ENCODE measurements at places on chromosomes 4 and X.

DNA sequence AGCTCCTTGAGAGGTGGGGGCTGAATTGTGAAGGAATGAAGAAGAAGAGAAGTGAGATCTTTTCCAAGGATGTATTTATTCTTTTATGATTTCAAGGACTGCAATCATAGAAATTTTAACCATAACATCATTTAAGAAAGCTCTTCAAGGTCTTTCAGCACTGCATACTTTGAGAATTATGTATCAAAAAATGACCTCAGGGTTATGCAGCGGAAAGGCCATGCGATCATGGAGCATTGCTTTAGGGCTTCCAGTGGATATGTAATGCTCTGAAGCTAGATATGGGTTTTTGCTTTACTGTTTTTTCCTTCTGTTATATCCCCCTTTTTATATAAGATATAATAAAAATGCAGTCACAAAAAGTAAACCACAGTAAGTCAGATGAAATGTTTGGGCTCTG is 38.7 kb downstream of the SGMS2 start:
- DNase-seq: no peak

GRCh38 chr4:1579001-1579900 is 104.9 kb downstream of the FAM53A start:
- peak; percentile 77 for DNase-seq

DNA sequence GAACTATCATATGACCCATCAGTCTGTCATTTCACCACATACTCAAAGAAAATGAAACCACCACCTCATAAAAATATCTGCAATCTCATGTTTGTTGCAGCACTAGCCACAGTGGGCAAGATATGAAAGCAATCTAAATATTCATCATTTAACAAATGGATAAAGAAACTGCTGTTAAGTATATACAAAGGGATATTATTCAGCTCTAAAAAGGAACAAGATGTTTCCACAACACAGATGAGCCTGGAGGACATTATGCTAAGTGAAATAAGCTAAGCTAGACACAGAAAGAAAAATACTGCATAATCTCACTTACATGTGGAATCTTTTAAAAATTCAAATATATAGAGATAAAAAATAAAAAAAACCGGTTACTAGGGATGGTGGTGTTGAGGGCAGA is 108.2 kb upstream of the BRWD3 start:
- no peak for DNase-seq

DNA sequence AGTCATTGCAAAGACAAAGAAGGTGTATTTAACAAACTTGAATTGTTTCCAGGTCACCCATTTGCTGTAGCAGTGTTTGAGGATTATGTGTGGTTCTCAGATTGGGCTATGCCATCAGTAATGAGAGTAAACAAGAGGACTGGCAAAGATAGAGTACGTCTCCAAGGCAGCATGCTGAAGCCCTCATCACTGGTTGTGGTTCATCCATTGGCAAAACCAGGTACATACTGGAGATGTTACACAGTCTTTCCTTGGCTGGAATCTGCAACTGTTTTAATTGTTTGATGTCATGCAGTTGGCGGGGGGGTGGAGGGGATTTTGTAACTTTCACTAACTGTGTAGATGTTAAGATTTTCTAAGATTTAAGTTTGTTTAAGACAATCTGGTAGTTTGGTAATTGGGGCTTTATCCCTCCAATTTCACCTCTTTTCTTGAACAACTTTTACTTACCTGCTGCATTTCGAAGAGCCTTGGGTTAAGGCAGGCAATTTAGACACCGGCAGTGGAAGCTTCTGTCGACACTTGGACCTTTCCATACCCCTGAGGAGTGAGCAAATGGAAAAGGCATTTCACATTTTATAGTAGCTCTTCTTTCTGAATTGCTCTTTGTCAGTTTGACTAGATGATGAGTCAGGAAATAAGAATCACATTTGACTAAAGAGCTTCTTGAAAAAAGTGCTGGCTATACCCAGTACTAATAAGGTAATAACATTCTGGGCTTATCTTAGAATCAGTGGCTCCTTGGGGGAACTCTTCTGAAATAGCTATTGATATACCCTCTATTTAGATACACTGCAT is 67.4 kb downstream of the EGF start:
- DNase-seq: peak; percentile 25

DNA sequence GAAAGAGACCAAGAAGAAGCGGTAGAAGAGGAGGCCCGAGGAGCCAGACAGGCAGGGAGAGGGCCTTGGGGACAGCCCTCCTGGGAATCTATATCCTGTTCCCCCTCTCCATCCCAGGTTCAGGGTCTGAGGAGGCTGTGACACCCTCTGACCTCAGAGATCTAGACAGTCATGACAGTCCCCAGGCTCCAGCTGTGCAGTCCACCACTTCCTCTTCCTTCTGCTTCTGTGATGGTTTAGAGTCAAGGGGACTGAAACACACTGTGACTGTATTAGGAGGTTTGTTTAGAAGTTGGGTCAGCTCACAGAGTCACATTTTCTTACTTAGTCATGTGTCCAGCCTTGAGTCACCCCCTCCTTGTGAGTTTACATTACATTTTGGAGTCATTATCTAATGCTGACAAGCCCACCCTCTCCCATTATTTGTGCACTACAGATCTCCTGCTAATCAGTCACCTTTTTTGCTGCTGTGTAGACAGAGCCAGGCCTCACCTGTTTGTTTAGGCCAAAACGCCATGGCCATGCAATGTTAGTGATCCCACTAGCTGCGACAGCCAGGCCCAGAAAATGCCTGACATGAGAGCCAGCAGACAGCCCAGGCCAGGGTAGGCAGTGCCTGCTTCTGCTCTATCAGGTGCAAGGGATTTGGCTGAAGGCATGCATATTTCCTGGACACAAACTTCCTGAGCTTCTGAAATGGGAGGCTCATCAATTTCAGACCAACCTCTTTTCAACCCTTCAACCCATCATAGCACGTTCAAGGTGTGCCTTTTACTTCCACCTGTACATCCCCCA is 26.0 kb downstream of the MANBA start:
- no peak for DNase-seq

DNA sequence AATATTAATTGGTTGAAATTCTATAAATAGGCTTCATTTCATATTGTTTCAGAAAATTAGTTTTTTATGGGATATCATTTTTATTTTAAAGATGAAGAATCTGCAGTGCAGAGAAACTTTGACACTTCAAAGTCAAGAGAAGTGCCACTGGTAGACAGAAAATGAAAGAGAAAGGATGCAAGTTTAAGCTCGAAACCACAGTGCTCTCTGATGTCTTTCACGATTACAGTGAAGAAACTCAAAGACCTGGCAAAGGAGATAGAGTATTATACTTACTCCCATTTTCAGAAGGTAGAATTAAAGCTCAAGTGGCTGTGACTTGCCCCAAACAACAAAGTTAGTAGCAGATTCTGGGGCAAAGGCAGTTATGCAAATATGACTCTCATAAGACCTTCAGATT is 745.4 kb downstream of the TECRL start:
- DNase-seq: no peak

- DNase-seq: peak; percentile 92
Observed at GRCh38 chr4:4323705-4324534, 33.9 kb downstream of the ZBTB49 start.

DNA sequence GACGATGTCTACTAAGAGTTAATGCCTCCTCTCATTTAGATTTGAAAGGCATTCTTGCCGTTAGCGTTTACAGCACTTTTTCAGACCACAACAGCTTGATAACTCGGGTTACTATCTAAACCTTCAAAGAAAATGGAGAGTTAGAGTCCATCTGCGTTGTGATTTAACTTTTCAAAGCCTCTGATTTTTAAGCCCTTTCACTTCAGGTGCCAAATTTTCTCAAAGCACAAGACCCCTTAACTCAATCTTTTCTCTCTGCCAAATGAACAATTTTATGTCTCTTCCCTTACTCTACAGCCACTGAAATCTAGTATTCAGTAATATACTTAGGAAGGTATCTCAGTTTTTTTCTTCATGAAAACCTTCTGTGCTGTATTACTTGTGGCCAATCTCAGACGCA is 310.5 kb downstream of the TENM3 start:
- no peak for DNase-seq

DNA sequence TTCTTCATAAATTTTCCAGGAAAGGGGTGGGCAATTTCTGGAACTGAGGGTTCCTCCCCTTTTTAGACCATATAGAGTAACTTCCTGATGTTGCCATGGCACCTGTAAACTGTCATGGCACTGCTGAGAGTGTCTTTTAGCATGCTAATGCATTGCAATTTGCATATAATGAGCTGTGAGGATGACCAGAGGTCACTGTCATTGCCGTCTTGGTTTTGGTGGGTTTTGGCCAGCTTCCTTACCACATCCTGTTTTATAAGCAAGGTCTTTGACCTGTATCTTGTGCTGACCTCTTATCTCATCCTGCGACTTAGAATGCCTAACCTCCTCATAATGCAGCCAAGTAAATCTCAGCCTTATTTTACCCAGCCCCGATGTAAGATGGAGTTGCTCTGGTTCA is 577.8 kb downstream of the NLGN4X start:
- DNase-seq: no peak

DNA sequence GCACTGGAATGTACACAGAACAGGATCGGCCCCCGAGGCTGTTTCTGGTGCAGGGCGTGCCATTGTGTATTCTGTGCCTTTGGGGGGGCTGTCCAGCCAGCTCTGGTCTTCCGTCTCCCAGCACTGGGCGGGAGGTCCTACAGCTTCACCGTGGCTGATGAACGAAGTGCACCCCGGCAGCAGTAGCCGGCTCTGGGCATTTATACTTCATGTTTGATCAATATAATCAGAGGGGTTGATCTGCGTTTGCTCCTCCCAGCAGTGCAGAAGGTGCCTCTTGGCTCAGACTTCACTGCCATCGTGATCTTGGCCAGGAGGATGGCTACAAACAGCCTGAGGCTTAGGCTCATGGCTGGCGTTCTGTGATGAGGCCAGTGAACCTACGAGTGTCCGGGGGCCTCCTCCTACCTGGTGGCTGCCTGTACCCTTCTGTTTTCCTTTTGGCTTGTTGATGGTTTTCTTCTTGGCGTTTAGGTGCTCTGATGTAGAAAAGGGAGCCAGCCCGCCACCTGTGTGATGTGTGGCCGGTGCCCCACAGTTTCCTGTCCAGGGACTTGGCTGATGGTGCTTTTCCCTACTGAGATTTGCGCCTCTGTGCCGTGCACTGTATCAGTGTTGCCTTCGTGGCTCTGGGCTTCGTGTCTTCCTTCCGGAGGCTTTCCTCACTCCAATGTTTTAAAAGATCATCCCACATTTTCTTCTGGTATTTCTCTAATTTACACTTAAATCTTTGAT is 31.2 kb upstream of the HGFAC start:
- no peak for DNase-seq

DNA sequence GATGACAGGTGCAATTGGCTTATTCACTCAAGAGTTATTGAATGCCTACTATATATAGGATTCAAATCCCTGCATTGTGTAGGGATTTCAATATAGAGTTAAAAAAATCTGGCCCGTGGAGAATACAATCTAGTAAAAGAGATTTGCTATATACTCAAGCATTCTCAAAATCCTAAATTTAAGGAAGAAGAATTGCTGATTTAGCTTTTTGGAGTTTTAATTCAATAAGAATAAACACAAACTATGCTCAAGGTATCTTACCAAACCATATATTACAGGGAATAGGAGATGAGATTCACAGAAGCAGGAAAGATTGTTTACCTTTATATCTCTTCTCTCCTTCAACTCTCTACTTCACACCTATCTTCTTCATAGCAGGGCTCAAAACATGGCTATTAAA is 476.8 kb downstream of the PACRGL start:
- no peak for DNase-seq

DNA sequence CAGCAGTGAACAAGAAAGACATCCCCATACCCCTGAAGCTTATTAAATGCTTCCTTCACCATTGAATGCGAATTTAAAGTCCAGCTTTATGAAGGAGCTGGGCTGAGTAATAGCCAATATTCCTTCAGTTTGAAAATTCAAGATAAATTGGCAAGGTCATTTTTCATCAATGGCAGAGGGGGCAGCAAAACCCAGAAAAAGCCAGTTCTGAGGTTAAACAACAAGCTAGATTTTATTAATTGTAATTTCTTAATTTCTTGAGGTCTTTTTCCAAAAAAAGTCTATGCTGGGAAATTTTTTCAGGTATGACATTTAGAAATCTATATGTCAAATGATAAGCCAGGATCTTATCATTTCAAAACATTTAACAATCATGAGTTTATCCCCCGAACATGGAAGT is 808.9 kb downstream of the RPA4 start:
- DNase-seq: no peak

DNA sequence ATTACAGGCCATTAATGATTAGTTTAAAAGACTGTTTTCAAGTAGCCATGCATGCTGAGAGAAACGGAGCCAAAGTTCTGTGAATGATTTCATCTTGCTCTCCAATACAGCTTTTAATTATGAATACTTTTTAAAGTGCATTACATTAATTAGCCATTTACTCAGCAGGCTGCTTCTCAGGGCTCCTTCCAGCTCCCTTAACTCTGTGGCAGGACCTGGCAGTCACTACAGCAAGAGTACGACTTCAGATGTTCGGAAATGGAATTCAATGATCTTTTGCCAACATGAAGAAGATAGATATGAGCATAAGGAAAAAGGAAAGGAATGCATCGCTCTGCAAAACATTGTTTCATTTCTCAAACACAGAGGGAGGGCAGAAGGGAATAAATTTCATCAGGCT is 987.2 kb downstream of the PDHA2 start:
- DNase-seq: peak; percentile 15

GRCh38 chr4:166312166-166312565 is 439.1 kb downstream of the TLL1 start:
- DNase-seq: peak; percentile 38

GRCh38 chr4:151712777-151713176 is 48.0 kb downstream of the GATB start:
- DNase-seq: no peak

GRCh38 chr4:14069886-14070285 is 442.4 kb upstream of the BOD1L1 start:
- no peak for DNase-seq

DNA sequence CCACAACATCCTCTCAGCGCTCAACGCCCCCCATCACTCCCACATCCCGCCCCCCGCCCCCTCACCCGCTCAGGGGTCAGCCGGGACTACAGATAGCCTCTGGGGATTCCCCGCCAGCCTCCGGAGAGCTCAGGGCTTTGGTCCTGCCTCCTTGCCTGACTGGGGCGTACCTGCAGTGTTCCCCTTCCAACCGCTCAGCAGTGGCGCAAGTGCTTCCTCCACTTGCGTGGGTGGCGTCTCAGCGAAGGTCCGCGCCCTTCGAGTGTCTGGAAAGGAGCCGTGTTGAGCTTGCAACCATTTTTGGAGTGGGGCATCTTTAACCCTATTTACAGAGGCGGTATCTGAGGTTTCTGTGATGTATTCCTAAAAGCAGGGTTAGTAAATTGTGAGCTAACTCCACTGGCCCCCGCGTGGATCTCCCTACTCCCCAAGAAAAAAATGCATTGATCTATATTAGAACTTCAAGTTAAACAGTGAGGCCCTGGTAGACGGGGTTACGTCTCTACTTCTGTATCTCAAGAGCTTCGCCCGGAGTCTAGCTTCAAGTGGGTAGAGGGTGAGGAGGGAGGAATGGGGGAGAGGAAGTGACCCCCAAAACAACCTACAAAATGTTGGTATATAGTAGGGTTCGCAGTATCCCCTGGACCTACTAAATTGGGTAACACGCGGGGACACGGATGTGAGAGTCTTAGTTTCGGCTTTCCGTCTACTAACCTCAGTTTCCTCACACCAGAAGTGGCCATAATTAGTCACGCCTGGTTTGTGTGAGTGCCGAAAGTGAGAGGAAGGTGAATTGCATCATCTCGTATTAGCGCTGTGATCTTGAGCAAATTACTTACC is 16.1 kb downstream of the NKX3-2 start:
- no peak for DNase-seq
